ENCODE measurements at places on chromosomes 6 and 20.

DNA sequence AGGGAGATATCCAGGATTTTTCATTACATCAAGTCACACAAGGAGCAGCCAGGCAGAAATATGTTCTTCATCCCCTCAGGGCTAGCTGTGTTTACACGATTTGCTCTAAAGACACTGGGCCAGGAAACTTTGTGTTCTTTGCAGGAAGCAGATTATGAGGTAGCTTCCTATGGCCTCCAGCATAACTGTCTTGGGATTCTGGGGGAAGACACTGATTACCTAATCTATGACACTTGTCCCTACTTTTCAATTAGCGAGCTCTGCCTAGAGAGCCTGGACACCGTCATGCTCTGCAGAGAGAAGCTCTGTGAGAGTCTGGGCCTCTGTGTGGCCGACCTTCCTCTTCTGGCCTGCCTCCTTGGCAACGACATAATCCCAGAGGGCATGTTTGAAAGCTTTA is 11.2 kb downstream of the FAM120B start:
- no peak for DNase-seq

- no peak for DNase-seq
Observed at GRCh38 chr6:111122458-111123286, 35.4 kb downstream of the SLC16A10 start.

- no peak for DNase-seq
Observed at GRCh38 chr20:43824309-43825050, 90.2 kb upstream of the TOX2 start.

GRCh38 chr6:10194816-10195672 is 219.8 kb downstream of the TFAP2A start:
- DNase-seq = no peak

- DNase-seq = no peak
Observed at GRCh38 chr20:21685981-21686380, 19.5 kb upstream of the PAX1 start.

DNA sequence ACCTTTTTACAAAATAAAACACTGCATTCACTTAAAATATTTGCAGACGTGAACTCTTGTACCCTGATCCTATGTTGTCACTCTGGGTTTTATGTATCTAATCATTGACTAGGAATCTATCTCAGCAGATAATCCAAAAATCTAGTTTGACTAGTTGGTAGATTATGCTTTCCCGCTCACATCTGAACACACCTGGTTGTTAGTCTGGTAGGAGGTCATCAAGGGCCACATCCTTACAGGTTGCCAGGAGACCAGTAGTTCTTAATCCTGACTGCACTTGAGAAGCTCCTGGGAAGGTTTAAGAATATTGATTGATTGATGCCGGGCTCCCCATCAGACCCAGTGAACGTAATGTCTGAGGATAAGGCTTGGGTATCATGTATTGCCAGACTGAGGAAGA is 104.4 kb downstream of the MTHFD1L start:
- DNase-seq = no peak

DNA sequence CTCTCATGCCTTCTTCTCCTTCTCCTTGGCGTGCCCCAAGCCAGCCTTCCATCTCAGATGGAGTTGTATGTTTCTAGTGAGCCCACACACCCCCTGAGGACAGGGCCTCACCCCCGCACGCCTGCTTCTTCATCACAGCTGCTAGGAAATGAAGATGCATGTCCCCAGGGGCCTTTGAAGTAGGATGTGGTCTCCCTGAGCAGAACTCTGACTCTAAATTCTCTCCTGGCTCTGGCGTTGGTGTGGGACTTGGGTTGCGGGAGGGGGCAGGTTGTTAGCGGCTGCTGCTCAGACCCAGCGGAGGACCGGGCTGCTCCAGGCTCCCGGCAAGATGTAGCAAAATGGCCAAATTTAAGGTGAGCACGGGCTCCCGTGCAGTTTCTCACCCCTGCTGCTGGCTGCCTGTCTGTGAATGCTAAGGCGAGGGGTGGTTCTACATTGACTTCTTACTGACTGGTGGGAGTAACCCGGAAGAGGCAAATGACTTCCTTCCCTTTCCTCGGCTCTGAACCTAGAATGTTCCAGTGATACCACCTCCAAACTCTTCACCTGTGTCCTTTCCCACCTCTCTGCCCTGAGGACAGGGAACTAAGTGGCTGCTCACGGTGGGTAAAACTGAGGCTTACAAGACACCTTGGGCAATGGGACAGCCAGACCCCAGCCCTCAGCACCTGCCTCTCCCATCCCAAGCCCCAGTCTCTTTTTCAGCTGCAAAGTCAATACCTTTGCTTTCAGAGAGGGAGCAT is 8.8 kb downstream of the SYNJ2 start:
- no peak for DNase-seq

GRCh38 chr6:2038092-2038491 is 207.3 kb downstream of the GMDS start:
- no peak for DNase-seq

DNA sequence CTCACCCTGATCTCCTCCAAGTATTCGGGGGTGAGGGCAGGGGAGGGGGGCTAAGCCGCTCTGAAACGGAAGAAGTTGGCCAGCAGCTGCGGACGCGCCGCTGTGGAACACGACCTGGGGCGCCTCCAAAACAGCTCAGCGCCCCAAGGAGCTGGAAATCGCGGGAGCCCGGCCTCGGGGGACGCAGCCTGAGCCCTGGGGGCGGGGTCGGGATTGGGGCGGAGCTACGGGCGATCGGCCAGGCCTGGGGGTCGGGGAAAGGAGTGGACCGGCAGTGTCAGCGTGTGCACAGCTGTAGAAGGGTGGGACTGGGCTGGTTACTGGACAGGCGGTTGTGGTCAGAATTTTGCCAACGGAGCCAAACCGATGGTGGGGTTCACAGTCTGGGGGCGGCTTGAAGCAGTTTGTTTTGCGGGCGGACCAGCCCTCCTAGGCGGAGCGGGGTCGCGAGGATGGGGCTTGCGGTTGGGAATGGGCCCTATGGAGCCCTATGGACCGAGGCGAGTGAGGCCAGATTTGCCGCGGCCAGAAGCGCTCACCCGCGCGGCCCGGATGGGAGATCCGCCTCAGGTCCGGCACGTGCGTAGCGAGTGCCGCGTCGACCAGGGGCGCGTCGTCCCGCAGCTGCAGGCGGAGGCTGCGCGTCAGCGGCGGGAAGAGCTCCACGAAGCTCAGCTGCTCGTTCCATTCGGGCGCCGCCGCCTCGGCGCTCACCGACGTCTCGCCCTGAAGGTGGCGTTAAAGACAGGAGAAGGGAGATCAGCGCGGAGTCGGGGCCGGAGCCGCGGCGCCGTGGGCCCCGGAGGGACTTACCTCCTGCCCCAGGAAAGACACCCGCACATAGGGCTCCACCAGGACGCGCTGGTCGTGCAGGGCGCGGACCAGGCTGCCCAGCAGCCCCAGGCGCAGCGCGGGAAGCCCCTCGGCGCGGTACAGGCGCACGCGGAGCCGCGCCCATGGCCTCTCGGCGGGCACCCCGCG is 14.3 kb upstream of the SPAG4 start:
- DNase-seq = peak; percentile 55

- no peak for DNase-seq
Observed at GRCh38 chr6:56516003-56516402, 126.7 kb downstream of the DST start.

GRCh38 chr6:118444796-118445195 is 103.3 kb upstream of the PLN start:
- DNase-seq = no peak

DNA sequence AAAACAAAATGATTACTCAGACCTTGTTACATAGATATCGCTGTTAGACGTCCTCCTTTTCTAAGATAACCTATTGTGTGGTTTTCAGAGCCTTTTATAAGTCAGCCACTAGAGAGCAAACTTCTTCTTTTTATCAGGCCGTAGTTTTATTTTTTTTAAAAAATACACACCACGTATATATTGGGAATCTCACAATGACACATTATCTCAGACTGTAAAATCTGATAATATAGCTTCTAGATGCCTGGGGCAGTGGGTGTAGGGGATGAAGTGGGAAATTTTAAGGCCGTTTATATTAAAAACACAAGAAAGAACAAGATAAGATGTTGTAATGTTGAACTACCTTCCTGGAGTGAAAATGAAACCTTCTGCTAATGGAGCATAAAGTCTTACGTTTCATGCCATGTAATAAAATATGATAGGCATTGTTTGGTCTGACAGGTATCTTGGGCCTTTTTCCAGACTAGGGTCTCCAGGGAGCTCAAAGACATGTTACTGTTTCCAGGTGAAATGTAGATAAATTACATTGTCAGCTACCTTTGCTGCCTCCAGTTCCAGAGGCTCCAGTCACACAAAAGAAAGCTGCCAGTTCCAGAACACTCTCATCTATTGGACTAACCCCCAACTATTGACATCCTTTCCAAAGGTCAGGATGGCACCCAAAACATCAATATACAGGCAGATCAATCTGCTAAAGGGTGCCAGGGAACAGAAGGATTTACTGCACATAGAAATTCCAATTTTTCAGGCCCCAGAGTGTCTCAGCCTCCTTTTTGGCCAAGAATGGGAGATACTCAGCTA is 130.2 kb upstream of the AKIRIN2 start:
- DNase-seq = no peak

- no peak for DNase-seq
Observed at GRCh38 chr6:34792605-34793500, 970 bp downstream of the BLTP3A start.

- DNase-seq = no peak
Observed at GRCh38 chr6:34385793-34386195, 6.7 kb downstream of the NUDT3 start.

DNA sequence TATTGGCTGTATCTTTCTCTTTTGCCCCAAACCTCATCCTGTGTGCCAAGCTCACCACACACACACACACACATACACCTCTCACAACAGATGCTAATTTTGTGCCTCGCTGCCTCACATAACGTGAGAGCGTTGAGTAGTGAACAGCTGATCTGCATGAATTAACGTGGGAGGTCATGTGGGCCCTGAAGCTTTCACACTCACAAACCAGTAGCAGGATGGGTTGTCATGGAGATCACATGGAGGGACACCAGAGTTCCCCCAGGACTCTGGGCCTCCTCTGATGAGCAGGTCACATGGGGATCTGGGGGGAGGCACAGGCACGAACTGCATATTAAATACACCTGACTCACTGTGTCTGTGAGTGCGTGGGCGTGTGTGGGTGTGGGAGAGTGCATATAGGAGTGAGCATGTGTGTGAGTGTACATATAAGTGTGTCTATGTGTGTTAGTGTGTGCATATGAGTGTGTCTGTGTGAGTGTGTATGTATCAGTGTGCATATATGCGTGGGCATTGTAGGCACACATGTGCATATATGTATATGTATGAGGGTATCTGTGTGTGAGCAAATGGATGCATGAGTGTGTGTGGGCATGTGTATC is 62.7 kb upstream of the SULF2 start:
- DNase-seq = no peak

DNA sequence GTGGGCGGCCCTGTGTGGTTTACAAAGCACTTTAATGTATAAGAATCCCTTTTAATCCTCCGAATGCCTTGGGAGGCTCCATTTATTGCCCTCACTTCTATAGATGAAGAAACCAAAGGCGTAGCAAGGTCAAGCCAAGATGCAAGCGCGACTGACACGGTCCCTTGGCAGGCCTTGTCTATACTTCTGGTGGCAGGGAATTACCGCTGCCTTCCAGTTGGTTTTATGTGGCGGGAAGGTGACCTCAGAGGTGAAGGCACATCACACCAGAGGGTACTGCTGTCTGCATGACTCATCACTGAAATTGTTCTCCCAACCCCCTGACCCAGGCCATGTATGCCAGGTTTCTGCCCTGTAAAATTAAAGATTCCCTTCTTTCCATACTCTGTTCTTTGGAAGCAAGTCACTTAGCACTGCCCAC is 36.1 kb upstream of the NAA20 start:
- no peak for DNase-seq

DNA sequence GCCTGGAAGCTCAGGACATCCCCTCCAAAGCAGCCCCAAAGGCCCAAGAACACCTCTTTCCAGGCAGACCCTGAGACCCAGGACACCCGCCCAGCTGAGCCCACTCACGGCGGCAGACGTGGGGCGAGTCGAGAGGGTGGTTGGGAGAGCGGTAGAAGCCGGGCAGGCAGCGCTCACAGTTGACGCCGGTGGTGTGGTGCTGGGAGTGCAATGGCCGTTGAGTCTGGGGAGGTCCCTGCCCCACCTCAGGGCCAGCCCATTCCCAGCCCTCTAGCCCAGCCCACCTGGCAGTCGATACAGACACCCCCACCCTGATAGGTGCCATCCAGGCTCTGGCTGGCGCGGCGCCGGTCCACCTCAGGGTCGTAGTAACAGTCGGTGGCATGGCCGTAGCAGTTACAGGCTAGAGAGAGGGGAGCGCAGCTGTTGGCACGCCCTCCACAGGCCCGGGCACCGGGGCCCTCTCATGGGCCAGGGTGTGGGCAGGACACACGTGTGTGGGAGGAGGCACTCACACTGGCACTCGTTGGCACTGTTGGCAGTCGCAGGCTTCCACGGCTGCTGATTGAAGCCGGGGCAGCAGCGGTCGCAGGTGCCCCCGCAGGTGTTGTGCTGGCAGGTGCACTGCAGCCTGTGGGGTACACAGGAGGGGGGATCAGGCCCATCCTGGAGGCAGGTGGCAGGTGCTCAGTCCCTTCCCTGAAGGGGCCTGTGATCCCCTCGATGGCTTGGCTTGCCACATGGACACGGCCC is 20.5 kb downstream of the LAMA5 start:
- DNase-seq = no peak

DNA sequence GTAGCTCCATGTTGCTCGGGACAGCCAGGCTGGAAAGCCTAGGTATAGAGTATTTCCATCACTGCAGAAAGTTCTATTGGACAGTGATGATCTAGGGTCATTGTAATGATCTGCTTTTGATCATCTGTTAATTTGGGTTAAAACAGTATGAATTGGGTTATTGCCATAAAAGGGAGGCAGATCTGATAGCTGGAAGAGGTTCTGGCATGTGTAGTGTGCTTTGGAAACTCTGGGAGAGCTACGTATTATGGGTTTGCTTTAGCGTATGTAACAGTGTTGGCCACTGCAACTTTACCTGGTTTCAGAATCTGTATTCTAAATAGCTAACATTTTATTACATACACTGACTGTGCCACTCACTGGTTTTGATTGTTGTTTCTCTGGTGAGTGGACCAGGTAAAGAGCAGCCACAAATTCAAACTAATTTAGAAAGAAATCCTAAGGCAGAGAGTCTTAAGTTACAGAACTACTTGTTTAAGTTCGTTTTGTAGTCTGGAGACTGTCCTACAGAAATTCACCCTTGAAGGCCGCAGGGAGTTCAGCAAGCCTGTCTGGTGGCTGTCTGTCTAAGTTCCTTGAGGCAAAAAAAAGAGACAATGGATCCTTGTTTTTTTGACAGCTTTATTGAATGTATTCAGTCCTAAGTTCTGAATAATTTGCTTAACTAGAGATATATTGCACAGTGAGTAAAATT is 300.3 kb downstream of the PRL start:
- DNase-seq = no peak

GRCh38 chr20:11454966-11455799 is 462.5 kb upstream of the BTBD3 start:
- no peak for DNase-seq

- DNase-seq = no peak
Observed at GRCh38 chr6:134373282-134373922, 55.5 kb upstream of the SGK1 start.

Data from stimulated activated CD8-positive, alpha-beta memory T cell treated with anti-CD3 and anti-CD28 coated beads, Interleukin-4, amount 100 ng/mL, for 1 hour (primary cell).